ENCODE measurements at places on chromosomes 4 and X.

GRCh38 chr4:106238820-106239420 lies 77.1 kb downstream of the TBCK start:
- peak; percentile 21 for DNase-seq

GRCh38 chr4:41681054-41681453 lies 67.5 kb downstream of the PHOX2B start:
- DNase-seq = no peak

DNA sequence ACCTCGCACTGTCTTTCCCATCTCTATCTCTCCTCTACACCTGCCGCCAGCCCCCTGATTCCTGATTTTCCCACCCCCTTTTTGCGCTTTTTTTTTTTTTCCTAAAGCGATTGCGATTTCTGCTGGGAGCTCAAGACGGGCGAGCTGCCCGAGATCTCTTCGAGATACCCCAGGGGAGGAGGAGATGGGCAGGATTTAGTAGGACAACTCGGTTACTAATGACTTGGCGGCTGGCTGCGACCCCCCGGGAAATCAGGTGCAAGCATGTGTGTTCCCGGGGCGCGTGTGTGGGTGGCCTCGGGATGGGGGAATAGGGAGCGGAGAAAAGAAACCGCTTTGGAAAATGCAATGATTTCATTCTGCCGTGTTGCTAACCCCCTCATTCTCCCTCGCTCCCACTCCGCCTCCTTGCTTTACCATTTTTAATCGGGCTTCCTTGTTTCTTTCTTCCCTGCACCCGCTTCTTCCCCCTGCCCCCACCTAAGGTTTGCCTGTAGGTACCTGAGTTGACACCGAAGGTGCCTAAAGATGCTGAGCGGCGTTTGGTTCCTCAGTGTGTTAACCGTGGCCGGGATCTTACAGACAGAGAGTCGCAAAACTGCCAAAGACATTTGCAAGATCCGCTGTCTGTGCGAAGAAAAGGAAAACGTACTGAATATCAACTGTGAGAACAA lies 4.4 kb downstream of the SLITRK2 start:
- DNase-seq = no peak

DNA sequence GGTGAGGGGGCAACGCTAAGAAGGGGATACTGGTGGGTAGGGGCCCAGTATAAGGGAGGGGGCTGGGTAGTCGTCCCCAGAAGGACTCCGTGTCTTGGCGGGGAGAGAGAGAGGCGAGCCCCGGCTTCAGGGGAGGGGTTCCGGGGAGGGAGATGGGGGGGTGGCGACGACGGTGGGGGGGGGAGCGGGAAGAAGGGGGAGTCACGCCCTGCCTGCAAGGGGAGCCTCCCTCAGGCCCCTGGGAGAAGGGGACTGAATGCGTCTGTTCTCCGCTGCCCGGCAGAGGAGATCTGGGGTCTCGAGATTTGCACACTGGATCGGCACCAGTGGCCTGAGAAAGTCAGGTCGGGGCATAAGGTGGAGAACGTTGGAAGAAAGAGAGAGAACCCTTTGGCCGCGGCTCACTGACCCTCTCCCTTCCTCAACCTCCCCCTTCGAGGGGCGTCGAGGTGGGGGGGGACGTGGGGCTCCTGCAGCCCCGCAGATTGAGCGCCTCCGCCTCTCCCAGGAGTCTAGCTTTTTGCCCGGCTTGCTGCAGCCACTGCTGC lies 609 bp upstream of the BCORL1 start:
- DNase-seq = no peak

GRCh38 chrX:13387666-13388494 lies 68.0 kb upstream of the ATXN3L start:
- no peak for DNase-seq

DNA sequence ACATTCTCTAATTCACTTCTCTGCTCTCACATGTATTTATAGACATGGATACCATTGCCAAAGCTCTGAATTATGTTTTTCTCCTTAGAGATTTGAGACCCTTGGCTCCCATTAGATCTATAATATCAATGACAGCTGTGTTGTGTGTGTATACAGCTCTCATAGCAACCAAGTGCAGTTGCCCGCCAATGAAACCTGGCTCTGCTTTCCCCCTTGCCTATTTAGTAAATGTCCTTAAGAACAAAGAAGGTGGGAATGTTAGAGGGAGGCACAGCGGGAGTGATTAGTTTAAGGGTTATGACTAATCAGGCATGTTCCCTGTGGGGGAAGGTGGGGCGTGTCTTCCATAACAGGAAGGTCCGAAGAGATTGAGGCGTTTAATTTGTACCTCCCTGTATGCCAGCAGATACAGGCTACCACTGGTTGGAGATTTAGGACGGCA lies 100.5 kb upstream of the TBC1D9 start:
- DNase-seq = no peak

GRCh38 chr4:177118596-177118995 lies 191.1 kb upstream of the NEIL3 start:
- DNase-seq = no peak

DNA sequence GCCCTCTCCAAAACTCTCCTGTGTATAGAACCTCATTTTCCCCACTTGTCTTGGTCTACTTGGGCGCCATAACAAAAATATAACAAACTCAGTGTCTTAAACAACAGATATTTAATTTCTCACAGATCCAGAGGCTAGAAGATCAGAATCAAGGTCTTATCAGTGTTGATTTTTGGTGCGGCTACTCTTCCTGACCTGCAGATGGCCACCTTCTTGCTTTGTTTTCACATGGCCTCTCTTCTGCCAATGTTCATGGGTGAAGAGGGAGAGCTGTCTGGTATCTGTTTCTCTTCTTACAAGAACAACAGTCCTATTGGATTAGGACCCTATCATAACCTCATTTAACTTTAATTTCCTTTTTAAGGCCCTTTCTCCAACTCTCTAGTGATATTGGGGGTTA lies 177.3 kb downstream of the PABPC4L start:
- DNase-seq = peak; percentile 15

- no peak for DNase-seq
Observed at GRCh38 chrX:124087000-124087746, 125.7 kb downstream of the STAG2 start.

DNA sequence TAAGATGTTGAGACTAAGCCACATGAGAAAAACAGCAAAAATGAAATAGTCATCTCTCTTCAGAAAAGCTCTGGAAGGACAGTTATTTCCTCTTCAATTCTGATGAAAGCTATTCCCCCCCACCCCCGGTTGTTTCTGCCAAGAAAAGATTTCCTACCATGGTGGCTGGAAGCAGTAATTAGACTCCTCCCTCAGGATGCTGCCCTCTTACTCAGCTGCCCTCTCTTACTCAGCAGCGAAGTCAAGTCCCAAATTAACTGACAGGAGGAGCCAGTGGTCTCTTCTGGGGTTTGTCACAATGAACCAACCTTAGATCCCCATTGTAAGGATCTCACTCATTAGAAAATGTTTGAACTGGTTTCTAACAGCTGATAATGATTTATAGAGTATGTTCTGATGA lies 38.0 kb downstream of the GPM6B start:
- no peak for DNase-seq

GRCh38 chrX:149903889-149904748 lies 23.1 kb downstream of the MAGEA8 start:
- no peak for DNase-seq

GRCh38 chrX:39883666-39884065 lies 214.1 kb downstream of the BCOR start:
- DNase-seq = no peak

- DNase-seq = no peak
Observed at GRCh38 chr4:56261027-56261426, 126.3 kb downstream of the AASDH start.

- DNase-seq = no peak
Observed at GRCh38 chr4:159284113-159284512, 181.2 kb downstream of the RAPGEF2 start.

- DNase-seq = peak; percentile 72
Observed at GRCh38 chrX:128781506-128781905, 729.3 kb upstream of the ACTRT1 start.

DNA sequence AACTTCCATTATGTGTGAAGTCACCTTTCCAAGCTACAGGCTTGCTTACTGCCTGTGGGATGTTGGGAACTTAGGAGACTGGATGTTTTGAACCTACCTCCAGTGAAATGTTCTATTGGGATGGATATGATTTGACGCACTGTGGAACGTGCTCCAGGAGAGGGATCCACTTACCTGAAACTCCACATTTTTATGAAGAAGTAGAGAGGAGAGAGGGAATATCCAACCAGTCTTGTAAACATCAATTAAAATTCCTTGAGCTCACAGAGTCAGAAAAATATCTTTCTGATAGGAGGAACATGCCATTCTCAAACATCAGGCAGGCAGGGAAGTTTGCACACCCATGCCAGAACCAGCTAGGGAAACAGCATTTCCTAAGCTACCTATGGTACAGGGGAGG lies 91.1 kb upstream of the MAOA start:
- no peak for DNase-seq

DNA sequence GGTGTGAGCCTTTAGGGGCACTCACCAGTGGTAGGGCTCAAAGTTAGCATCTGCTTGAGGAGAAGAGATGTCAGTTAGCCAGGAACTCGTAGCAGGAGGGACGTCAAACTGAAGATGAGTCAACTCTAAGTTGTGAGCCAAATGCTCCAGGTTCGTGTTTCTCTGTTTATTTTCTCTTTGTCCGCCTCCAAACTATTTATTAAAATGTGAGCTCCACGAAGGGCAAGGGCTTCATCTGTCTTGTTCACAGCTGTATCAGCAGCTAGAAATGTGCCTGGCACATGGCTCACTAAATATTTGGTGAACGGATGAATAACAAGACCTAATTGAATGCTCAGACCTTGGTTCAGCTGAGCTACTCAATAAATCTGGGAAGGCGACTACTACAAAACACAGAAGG lies 248.9 kb downstream of the BCOR start:
- DNase-seq = no peak

- no peak for DNase-seq
Observed at GRCh38 chr4:40254608-40255392, 58.0 kb downstream of the RHOH start.

DNA sequence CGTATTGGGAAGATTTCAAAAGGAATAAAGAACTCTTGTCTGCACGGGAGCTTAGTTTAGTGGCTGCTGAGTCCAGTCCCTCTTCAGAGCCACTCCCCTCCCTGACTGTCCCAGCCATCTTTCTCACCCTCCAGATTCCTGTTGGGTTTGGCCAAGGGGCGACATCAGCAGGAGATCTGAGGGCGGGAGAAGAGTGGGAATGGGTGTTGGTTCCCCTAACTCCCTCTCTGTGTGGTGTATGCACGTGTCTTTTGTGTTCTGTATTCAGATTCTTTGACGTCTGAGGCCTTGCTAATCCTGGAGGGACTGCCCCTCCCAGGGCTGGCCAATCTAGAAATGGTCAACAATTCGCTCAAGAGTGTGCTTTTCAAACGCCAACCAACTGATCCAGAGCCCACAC lies 37.4 kb downstream of the CYTL1 start:
- no peak for DNase-seq

DNA sequence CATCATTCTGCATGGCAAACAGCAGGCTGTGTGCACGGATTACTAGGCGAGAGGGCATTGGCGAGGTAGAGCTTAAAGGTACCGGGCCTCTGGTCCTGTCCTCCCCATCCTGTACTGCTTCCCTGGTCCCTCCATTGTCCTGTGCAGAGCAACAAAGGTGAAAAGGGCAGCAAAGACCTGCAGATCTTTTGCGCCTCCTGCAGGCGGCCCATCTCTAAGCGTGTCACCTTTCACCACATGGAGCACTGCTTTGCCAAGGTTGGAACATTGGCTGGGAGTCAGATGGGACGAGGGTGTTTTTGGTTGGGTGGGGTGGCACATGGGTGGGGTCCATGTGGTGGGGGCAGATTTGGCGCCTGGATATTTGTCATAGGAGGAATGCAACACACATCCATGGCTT lies 64.7 kb upstream of the UXT start:
- DNase-seq = no peak

- DNase-seq = peak; percentile 76
Observed at GRCh38 chr4:70721747-70722146, at the start of gene RUFY3. TSS of gene RUFY3 (plus strand) at chr4:70721964. CDS start at chr4:70722574, 610 bp downstream.

DNA sequence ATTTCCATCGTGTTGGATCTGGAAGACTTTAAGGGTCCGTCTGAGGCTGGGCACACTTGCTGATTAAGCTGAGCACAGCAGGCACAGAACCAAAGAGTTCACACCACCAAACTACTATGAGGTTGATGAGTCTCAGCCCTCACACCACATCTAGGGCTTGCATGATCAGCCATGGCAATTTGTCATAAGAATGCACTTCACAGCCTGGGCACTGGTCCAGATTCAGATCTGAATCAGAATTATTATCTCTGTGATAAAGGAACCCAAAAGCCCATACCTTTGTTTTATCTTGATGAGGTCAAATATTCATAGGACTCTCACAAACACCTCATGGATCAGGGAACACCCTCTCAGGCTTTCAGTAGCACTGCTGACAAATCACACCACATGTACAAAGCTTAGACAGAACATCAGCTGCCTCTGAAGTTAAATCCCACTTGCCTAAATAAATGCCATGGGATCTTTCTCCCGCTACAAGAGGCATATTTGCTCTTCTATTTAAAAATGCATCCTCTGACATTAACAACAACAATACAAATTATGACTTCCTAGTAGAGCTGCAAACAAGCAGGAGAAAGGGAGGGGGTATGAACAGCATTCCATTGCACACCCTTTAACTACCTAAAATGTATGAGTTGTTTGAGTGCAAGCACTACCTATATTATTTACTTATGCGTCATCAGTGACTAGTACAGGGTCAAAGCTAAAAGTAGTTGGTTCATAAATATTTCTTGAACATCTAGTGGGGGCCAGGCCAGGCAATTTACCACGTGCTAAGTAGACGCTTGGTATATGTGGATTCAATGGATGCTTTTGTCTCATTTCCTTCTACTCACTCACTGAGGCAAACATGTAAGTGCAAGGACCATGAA lies 186.3 kb upstream of the FGF13 start:
- DNase-seq = no peak

DNA sequence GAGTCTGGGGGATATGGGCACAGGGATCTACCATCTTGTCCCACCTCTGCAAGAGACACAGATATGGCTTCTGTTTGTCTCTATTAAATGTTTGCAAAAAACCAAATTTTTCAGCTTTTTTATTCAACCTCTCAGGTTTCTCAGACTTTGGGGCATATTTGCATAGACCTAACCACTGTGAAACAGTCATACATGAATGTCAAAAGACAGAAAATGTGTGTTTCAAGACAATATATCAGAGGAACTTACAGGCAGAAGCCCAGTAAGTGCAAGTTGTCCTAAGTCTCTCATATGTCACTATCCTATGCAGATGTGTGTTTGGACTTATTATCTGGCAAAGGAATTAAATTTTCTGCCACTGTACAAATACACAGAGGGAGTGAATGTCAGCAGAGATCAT lies 951.2 kb downstream of the PCDH18 start:
- DNase-seq = no peak

DNA sequence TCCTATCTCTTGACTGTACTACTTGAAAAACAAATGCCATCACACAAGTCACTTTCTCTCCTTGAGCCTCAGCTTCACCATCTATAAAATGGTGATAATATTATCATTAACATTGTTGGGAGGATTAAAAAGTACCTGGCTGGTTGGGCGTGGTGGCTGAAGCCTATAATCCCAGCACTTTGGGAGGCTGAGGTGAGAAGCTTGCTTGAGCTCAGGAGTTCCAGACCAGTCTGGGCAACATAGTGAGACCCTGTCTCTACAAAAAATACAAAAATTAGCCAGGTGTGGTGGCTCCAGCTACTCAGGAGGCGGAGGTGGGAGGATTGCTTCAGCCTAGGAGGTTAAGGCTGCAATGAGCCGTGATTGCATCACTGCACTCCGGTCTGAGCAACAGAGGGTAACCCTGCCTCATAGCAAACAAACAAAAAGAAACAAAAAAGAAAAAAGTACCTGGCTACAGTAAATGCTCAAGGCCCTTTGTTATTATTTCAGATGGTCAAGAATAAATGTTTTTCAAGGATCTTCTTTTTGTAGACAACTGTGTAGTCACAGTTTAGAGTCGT lies 120.3 kb downstream of the CHRNA9 start:
- no peak for DNase-seq

Measured in BE2C (cell line).